NCI-H1930 (cell line): ENCODE measurements at places on chromosomes 1 and 21.

DNA sequence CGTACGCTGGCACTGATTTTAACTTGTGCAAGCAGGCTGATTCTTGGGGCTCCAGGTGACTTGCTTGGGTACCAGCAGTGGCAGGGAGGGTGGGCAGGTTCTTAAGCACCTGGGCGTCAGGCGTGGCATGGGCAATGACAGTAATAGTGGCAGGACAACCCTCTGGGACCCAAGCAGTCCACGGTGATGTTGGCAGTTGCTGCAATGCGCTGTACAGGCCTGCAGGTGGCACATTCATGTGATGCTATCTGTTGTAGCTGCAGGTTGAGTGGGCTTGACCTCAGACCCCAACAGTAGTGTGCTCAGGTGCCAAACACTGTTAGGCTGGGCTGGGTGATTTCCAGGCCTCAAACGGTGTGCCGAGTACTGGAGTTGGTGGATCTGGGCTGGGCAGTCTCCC, 10.2 kb upstream of the OR10J4 start:
- DNase-seq: no peak

DNA sequence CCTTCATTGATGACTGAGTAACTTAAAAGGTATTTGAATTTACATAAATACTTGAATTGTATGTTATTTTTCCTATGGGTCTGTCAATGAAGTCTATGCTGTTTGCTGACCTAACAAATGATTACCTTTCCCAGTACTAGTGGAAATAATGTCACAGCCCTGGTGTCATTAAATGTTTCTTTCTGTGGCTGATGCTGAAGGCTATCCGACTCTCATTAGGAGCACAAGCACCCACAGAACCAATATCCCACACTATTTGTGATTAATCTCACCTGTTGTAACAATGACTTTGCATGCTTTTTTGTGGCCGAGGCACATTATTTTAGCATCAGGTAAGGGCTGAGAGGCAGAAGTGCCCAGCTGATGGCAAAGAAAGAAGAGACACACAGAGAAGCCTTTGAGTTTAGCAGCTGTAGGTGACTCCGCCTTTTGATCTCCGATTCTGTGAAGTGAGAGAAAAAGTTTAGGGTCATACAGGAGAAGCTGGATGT, 25.8 kb upstream of the TRIM45 start:
- no peak for DNase-seq

DNA sequence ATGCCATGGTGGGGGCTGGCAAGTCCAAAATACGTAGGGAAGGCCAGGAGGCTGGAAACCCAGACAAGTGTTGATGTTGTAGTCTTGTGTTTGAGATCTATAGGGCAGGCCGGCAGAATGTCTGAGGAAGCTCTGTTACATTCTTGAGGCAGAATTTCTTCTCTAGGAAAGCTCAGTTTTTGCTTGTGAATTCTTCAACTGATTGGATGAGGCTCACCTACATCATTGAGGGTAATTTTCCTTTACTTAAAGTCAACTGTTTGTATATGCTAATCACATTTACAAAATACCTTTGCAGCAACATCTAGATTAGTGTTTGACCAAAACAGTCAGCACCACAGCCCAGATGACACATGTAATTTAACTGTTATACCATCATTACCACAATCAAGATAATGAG, 37.0 kb downstream of the PATJ start:
- DNase-seq: no peak

- DNase-seq: peak; percentile 14
Observed at GRCh38 chr21:27134516-27134915, 167.6 kb upstream of the ADAMTS5 start.

GRCh38 chr1:67018574-67018973, 35.4 kb downstream of the SLC35D1 start:
- no peak for DNase-seq

DNA sequence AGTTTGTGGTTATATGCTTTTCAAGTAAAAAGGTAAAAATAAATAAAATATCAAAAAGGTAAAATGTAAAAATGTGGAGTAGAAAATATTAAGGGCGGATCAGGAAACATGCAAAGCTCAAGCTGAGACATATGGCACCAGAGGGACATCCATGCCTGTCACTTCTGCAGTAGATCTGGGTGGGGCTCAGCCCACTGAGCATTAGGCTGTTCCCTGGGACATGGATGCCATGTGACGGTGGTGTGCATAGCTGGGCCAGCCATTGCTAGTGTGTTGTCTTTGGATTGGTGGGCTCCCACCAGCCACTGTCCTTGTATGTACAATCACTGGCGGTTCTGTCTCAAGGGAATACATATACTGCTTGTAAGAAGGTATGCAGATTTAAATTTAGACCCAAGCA, 3.0 kb downstream of the TTC13 start:
- DNase-seq: no peak

- no peak for DNase-seq
Observed at GRCh38 chr1:2173546-2174347, 20.8 kb downstream of the FAAP20 start.

- DNase-seq: no peak
Observed at GRCh38 chr1:109238382-109238781, 11.0 kb upstream of the CELSR2 start.

DNA sequence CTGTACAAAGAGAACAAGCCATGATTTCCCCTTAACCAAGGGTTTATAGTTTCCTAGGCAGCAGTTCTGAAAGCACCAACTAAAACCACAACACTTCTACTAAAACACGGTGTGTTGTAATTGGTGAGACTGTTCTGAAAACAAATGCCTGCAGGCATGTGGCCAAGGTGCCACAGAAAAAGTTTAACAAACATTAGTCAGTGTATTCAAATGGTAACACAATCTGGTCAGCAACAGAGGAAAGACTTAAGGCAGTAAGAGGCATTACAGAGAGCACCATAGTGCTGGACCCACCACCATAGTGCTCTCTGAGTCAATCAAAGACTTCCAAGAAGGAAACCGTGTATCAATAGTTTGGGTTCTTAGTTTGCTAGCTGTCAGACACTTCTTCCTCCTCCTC, 16.7 kb downstream of the SNIP1 start:
- no peak for DNase-seq
